ENCODE measurements at places on chromosomes 5 and 9. TPM values are rescaled to one million over a fixed set of nuclear protein-coding genes. Genes with fewer than 3 reads are reported as not detected.

DNA sequence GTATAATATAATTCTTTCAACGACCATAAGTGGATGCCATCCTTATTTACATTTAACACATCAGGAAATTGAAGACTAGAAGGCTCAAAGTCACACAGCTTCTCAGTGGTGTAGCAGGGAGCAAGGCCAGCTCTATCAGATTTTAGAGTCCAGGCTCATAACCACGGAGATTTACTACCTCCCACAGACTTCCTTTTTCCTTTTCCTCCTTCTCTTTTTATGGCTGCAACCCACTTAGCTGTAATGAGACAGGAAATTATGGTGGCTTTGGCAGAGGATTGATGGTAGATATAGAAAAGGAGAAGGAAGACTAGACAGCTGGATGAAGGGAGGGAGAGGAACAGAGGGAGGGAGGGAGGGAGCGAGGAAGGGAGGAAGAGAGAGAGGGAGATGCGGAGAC lies 47.4 kb downstream of the SPEF2 start:
- H3K36me3 ChIP-seq: no peaks in the 10 kb centered on the region
- DNase-seq: no peak

DNA sequence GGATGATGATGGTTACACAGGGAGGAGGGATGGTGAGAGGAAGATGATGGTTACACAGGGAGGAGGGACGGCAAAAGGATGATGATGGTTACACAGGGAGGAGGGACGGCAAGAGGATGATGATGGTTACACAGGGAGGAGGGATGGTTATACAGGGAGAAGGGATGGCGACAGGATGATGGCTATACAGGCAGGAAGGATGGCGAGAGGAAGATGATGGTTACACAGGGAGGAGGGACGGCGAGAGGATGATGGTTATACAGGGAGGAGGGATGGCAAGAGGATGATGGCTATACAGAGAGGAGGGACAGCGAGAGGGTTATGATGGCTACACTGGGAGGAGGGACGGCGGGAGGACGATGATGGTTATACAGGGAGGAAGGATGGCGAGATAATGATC lies 64.1 kb upstream of the FCN1 start:
- H3K27ac ChIP-seq: no peak overlapping the region
- no peak overlapping the region for H3K4me3 ChIP-seq
- no peaks in the 10 kb centered on the region for H3K36me3 ChIP-seq
- DNase-seq: no peak
- no peaks in the 10 kb centered on the region for H3K4me1 ChIP-seq

DNA sequence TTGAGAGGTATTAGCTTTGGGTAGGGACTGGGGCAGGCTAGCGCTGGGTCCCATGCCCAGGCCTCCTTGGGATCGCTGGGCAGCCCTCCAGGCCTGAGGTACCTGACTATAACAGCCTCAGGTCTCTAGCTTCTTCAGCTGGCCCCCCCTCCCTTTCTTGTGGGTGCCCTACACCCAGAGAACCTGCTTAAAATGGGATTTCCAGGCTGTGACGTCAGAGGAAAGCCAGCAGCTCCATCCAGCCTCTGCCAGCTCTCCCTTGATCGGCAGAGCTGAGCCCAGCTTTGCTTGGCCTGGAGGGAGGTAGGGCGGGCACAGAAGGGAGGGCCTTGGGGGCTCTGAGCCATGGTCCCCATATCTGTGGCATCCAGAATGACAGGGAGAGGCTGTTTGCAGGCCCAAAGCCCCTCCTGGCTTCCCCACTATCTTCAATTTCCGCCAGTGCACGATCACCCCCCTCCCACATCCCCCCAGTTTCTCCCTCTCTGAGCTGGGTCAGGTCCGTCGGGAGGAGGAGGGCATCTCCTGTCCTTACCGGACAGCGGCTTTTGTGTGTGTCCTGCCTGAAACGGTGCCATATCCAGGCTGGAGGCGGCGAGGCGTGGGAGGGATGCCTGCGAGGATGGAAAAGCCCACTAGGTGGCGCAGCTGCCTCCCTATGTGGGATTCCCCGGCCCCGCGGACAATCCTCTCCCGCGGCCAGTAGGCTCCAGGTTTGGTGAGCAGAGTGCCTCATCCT lies 10.8 kb downstream of the REEP2 start:
- peak; percentile 70 for DNase-seq
- H3K4me3 ChIP-seq: no peak overlapping the region
- peaks cover 12% of the 10 kb centered on the region for H3K4me1 ChIP-seq
- no peak overlapping the region for H3K27ac ChIP-seq
- H3K27me3 ChIP-seq: no peaks in the 10 kb centered on the region
- no peaks in the 10 kb centered on the region for H3K36me3 ChIP-seq

DNA sequence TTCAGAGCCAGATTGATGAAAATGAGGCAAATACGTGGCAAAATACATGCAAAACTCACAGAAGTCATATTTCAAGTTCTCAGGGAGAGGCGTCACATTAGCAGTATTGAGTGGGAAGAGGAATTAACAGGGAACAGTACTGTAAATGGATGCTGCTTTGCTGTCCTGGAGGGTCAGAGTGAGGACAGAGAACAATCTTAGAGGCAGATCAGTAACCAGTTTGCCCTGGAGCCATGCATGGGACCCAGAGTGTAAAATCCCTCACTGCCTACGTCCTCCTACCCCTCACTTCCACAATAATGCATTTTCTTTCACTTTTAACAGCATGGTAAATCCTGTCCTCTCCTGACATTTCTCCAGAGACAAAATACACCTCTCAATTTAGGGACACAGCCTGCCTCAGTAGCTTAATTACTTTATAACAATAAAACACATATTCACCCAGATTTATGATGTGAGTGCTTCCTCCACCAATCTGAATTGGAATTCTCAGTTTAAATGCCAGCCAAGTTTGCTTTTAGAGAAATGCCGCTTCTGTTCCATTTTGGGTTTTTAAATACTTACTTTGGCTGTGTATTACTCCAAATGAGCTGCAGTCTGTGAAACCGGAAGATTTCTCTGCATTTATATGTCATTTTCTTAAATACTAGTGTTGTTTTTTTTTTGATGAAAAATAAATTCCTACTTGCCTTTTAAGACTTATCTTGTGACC lies 70.0 kb downstream of the LMNB1 start:
- no peaks in the 10 kb centered on the region for H3K27me3 ChIP-seq
- no peak overlapping the region for H3K4me3 ChIP-seq
- no peaks in the 10 kb centered on the region for H3K36me3 ChIP-seq
- peaks cover 26% of the 10 kb centered on the region for H3K4me1 ChIP-seq

GRCh38 chr5:122184676-122185255 lies 55.4 kb downstream of the ZNF474 start:
- no peak for DNase-seq
- H3K27ac ChIP-seq: no peak overlapping the region
- H3K36me3 ChIP-seq: no peaks in the 10 kb centered on the region
- H3K27me3 ChIP-seq: no peaks in the 10 kb centered on the region
- H3K4me3 ChIP-seq: no peak overlapping the region
- no peaks in the 10 kb centered on the region for H3K4me1 ChIP-seq

- H3K27me3 ChIP-seq: no peaks in the 10 kb centered on the region
- DNase-seq: no peak
- H3K36me3 ChIP-seq: peaks cover 84% of the 10 kb centered on the region
- no peaks in the 10 kb centered on the region for H3K4me1 ChIP-seq
These were observed 25.9 kb downstream of the MTRR start for GRCh38 chr5:7894860-7895259.

DNA sequence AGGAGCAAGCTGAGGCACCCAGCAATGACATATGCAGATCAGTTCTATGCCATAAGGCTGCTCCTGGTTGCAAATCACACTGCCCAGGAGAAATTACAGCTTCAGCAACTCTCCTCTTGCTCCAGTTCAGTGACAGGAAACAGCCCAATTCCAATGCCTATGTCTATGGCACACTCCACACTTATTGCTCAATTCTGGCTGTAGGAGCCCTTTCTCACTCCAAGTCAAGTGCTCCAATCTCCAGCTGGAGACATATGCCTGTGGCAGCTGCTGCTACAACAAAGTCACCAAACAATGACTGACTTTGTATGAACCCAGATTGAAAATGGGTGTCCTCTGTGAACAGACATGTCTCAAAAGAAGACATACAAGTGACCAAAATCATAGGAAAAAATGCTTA lies 31.8 kb upstream of the PLCXD3 start:
- H3K4me1 ChIP-seq: no peaks in the 10 kb centered on the region
- no peak overlapping the region for H3K27ac ChIP-seq
- H3K27me3 ChIP-seq: no peaks in the 10 kb centered on the region
- H3K36me3 ChIP-seq: no peaks in the 10 kb centered on the region
- DNase-seq: no peak

DNA sequence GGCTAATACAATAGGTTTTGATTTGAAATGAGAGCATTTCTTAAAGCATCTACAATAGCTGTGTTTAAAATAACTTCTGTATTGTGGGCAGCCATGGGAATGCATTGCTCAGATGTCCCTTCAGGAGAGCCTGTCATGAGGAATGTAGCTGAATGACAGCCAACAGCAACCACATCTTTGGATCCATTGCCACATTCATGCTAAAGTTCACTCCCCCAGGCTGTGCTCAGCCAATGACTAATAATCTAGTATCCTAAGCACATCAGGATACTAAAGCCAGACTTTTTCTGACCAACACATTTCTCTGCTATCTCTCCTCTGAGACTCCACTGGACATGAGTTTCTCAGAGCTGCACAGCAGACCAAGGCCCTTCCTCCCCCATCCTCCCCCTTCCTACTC lies 45.5 kb downstream of the HTR1A start:
- no peaks in the 10 kb centered on the region for H3K36me3 ChIP-seq
- H3K4me3 ChIP-seq: no peak overlapping the region
- H3K4me1 ChIP-seq: no peaks in the 10 kb centered on the region
- H3K27me3 ChIP-seq: no peaks in the 10 kb centered on the region
- DNase-seq: no peak
- no peak overlapping the region for H3K27ac ChIP-seq

DNA sequence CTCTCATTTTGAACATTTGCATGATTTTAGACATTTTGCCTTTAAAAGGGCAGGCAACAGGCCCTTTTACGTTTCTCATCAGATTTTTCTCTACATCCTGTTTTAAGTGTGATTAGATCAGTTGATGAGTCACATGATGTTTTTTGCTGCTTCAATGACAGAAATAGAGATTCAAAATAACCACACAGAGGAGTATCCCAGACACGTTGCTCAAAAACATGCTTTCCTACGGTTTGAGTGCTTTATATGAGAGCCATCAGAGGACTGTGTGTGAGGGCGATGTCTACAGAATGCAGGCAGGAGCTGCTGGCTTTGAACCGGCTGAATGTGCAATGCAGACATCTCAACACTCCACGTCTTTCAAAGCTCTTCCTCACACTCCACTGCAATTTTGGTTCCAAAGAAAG lies 42.1 kb downstream of the OTULIN start:
- H3K27ac ChIP-seq: peak overlapping the region; percentile 81
- peaks cover 2% of the 10 kb centered on the region for H3K36me3 ChIP-seq
- DNase-seq: peak; percentile 44
- peaks cover 39% of the 10 kb centered on the region for H3K4me1 ChIP-seq

DNA sequence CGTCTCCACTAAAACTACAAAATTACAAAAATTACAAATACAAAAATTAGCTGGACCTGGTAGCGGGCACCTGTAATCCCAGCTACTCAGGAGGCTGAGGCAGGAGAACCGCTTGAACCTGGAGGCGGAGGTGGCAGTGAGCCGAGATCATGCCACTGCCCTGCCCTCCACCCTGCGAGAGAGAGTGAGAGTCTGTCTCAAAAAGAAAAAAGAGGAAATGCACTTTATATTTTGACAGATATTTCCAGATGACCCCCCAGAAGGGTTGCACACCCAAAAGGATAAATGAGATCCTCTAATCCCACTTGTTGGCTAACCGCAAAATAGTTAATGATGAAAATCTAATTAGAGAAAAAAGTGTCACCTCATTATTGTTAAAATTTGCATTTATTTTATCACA lies 2.2 kb downstream of the HSDL2 start:
- peaks cover 17% of the 10 kb centered on the region for H3K4me1 ChIP-seq
- no peak overlapping the region for H3K27ac ChIP-seq
- H3K4me3 ChIP-seq: no peak overlapping the region
- H3K27me3 ChIP-seq: no peaks in the 10 kb centered on the region

DNA sequence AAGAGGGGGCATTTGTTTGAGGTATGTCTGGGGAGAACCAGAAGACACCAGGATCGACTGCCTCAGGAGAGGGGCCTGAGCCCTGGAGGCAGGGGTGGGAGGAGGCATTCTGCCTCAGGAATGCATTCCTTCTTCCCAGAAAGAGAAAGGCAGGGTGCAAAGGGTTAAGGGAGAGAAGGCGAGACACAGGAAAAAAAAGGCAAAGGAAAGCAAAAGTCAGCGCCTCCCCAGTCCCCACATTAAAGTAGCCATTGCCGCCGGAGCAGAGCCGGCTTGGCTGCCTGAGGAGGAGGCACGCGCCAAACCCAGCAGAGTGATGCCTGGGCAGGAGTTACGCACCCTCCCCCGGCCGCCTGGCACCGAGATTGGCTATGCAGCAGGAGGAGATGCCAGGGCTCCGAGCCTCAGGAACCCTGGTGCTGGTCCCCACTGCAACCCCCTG lies 123.8 kb upstream of the PHYKPL start:
- H3K4me3 ChIP-seq: peak overlapping the region; percentile 41
- H3K4me1 ChIP-seq: peaks cover 9% of the 10 kb centered on the region
- no peak for DNase-seq
- no peak overlapping the region for H3K27ac ChIP-seq

DNA sequence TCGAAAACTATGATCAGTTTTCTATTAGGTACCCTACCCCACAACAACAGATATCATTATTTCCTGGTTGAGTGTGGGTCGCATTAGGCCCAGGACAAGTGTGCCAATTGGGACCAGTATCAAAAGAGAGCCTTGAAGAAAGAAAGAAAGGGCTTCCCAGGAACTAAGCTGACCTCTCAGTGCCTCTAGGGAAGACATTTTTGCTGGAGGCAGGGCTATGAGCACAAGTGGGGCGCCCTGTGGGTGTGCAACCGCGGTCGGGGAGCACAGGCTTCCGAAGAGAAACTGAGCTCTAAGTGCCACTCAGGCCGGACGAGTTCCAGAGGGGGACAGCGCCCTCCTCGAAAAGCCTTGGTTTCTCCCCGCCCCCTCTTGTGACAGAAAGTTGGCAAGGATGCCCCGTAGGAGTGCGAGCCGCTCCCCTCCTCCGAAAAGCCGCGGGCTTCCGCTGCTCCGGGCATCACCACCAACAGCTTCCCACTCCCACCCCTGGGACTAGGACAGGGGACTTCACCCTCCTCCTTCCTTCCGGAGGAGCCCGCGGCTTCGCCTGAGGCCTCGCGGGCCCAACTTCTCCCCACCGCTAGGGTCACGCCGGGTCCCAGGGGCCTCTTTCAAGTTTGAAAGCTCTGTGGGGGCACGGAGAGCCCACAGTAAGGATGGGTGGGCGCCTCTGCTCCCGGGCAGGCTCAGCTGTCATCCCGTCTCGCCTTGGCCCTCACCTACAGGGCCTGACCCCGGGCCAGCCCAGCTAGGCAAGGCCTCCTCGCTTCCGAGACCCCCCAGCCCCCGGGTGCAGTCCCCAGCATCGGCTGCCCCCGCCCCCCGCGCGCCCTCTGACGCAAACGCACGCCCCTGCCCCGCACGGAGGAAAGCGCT lies 2.0 kb downstream of the NR2F1-AS1 start:
- H3K27me3 ChIP-seq: peaks cover 20% of the 10 kb centered on the region
- no peak for DNase-seq
- peaks cover 11% of the 10 kb centered on the region for H3K4me1 ChIP-seq
- H3K36me3 ChIP-seq: no peaks in the 10 kb centered on the region
- peak overlapping the region; percentile 35 for H3K4me3 ChIP-seq
- no peak overlapping the region for H3K27ac ChIP-seq

- peak overlapping the region; percentile 53 for H3K27ac ChIP-seq
- H3K4me1 ChIP-seq: peaks cover 12% of the 10 kb centered on the region
- DNase-seq: peak; percentile 36
These were observed 41.3 kb downstream of the UGCG start for GRCh38 chr9:111937781-111938426.

Gene GPR151
- not detected for total RNA-seq

Gene GBGT1
- total RNA-seq: 2.1 TPM

Gene EFNA5
- 2.6 TPM for total RNA-seq

Gene AK3
- total RNA-seq: 25.4 TPM

Measured in T-cell (primary cell).